Choroid plexus epithelial cell (primary cell): ENCODE measurements at places on chromosomes 7 and 10.

- peak; percentile 79 for DNase-seq
Measured at GRCh38 chr7:139328375-139328774, 12.8 kb upstream of the FMC1 start.

GRCh38 chr7:49324707-49325106 is 400.4 kb downstream of the CDC14C start:
- DNase-seq: no peak

DNA sequence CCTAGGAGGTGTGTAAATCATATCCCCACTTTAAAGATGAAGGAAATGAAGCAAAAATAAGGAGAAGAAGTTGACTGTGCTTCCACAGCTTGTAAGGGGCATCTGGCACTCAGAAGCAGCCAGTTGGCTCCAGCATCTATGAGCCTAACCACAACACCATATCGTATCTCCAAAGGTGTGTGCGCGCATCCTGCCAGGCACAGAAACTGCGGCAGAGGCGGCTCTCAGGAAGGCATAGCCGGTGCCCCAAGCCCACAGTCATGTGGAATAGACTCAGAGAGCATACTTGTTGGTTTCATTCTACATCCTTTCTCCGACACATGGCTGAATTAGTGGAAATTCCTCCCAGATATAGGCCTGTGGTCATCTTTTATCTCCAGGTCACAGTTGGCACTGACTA is 423.9 kb downstream of the CALN1 start:
- no peak for DNase-seq

- DNase-seq: no peak
Measured at GRCh38 chr10:4916086-4916716, 47.0 kb upstream of the AKR1C1 start.

GRCh38 chr7:132609222-132609621 is 33.0 kb upstream of the PLXNA4 start:
- DNase-seq: peak; percentile 37
